ENCODE measurements at places on chromosomes 13 and 19. TPM values are rescaled to one million over a fixed set of nuclear protein-coding genes. Genes with fewer than 3 reads are reported as not detected.

FFAR2 gene
- 0.26 TPM for polyA plus RNA-seq

DNA sequence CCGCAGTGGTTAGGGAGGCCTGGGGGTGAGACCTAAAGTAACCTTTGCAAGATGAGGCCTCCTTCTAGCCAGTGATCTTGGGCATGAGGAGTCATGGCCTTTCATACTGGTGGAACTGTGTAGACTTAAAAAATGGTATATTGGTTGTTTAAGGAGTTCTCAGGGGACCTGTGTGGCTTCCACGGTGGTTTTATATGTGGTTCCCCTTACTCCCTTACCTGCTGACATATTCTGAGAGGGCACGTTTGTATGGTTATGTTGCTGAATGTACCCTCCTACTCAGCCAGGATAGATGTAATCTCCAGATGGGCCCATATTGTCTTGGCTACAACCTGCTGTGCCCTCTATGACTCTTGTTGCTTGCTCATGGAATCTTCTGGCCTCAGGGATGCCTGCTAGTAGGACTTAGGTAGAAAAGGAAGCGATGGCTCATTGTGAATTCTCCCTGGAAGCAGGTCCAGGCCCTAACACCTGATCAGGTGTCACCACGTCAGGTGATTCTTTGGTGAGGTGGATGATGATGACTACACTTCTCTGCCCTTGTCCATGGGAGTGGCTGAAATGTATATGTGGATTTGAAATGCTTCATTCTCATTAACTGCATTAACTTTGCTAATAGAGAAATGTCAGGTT, 1.8 kb downstream of the ZNF460 start:
- DNase-seq: no peak

RUBCNL gene
- 1.9 TPM for polyA plus RNA-seq

- DNase-seq: no peak
These were observed 25.3 kb downstream of the B3GLCT start for GRCh38 chr13:31224963-31225559.

GRCh38 chr13:51839711-51840540, 5.1 kb downstream of the TMEM272 start:
- no peak for DNase-seq

MIER2 gene
- 29.8 TPM for polyA plus RNA-seq

ZNF112 gene
- polyA plus RNA-seq: 8.1 TPM

DNA sequence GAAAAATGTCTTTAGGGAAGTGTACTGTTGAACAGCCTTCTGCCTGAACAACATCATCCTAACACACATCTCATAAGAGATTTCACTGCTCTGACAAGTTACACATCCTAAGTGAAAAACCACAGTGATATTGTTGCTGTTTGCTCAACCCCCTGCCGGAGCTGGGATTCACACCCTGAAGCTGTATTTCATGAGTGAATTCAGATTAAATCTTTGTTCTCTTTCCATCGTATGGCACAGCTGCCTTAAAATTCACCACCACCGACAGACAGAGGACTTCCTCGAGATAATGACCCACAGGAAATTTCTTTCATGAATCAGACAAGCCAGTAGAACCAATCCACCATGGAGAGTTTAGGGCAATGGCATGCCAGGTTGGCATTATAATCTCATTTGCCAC, 280.8 kb downstream of the DCT start:
- DNase-seq: no peak

DNA sequence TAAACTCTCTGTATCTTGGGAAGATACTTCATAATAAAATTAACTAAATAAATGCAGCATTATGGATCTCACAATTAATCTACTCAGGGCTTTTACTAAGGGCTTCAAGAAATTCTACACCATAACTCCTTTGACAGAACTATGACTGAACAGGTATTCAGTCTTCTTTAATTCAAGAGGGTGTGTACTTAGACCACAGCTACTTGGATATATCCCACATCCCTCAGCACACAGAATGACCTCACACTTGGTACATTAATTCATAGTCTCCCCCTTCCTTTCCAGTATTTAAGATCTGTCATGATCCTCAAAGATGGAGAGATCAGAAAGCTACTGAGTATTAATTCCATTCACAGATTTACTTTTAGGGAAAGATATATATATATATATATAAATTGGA, 11.6 kb downstream of the DIAPH3 start:
- DNase-seq: no peak

- peak; percentile 65 for DNase-seq
These were observed 5.7 kb downstream of the SHISA7 start for GRCh38 chr19:55437410-55437809.

- DNase-seq: no peak
These were observed 3.7 kb downstream of the COL4A2 start for GRCh38 chr13:110310541-110311442.

DNA sequence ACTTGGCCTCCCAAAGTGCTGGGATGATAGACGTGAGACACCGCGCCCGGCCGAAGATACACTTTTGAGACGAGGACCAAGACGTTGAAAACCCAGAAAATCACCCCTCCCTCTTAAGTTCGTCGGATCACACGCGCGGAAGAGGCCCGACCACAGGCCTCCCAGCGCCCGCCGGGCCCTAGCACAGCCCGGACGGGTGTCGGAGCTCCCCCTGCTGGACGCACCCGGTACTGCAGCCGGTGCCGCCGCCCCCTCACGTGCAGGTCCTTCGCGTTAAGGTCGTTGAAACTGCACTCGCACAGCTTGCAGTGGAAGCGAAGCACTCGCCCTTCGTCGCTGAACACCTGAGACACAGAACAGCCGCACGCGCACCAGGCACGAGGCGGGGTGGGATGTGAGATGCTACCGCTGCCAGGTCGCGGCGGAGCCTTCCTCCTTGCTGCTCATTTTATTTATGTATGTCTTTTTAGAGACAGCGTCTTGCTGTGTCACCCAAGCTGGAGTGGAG, 35.7 kb upstream of the MATK start:
- peak; percentile 46 for DNase-seq

GRCh38 chr13:103188713-103189326, 122.6 kb upstream of the SLC10A2 start:
- peak; percentile 47 for DNase-seq

DNA sequence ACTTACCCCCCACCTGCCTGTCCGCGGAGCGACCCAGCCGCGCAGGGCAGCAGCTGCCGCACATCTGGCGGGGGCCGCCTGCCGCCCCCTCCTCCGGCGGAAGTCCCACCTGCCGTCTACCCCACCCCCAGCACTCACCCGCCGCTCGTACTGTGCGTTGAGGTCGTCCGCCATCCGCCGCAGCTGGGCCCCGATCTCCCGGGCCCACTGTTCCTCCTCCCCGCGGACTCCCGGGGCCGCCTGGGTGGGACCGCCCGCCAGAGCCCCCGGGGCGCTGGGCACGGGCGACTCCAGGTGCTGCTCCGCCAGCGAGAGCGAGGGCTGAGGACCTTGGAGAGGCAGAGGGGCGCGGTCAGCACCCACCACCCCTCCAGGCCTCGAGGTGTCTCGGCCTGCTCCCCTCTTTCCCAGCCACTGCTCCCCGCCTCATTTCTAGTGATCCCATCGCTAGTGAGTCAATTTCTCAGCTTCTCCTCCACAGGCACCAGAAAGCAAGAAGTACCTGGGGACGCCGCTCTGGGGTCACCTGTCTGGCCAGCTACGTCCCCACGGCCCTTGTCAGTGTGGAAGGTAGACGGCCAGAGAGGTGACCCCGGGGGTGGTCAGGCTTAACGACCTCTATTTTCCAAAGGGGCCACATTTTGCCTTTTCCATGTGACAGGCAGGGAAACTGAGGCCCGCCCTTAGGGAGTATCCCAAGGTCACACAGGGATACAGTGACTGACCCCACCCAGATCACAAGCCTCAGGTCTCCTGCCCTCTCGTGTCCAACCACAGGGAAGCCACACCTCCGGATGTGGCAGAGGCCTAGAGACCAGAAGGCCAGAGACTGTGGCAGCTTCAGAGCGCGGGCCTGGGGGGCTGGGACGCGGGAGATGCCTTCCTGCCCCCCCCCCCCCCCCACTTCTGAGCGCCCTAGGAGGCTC, 4.3 kb downstream of the BBC3 start:
- DNase-seq: no peak

ATP4B gene
- polyA plus RNA-seq: not detected

GRCh38 chr19:3899531-3900294, 19.2 kb downstream of the ATCAY start:
- DNase-seq: no peak

DNA sequence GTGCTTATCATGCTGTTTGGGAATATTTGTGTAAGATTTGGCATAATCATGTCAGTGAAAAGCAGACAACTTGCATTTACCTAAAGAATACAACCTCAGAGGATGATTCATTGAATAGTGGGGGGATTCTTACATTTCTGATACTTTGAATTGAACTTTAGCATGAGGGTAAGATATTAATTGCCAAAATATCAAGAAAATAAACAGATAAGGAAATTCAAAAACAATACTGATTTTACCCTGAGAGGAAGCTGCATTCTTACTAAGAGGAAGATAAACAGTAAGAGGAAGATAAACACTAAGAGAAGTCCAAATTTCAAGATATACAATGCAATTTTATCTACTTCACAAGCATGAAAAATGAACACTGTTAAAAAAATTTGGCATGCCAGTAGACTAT, 2564.3 kb upstream of the PCDH20 start:
- DNase-seq: no peak

GRCh38 chr19:21483589-21484170, 21.7 kb upstream of the ZNF429 start:
- no peak for DNase-seq

DNA sequence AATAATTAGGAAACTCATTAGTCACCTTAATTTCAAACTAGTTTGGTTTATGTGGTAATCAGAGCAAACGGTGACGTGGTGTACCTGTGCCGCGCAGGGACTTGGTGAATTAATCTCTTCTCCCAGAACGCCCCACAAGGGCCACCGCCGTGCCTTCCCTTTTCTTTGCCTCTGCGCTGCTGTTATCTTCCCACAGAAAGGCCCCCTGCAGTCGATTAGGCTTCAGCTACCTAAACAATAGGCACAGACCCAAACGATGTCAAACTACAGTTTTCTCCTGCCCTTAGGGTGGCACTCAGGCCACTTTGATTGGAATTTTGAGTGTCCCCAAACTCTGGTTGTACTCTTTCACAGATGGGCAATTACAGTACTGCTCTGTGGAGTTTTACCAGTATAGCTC, 115.5 kb downstream of the GGACT start:
- DNase-seq: no peak

GRCh38 chr13:73065665-73066340, 7.0 kb downstream of the KLF5 start:
- DNase-seq: no peak

GRCh38 chr13:110924639-110924934, 9.7 kb upstream of the ANKRD10 start:
- no peak for DNase-seq

ZNF524 gene
- not detected for polyA plus RNA-seq

DNA sequence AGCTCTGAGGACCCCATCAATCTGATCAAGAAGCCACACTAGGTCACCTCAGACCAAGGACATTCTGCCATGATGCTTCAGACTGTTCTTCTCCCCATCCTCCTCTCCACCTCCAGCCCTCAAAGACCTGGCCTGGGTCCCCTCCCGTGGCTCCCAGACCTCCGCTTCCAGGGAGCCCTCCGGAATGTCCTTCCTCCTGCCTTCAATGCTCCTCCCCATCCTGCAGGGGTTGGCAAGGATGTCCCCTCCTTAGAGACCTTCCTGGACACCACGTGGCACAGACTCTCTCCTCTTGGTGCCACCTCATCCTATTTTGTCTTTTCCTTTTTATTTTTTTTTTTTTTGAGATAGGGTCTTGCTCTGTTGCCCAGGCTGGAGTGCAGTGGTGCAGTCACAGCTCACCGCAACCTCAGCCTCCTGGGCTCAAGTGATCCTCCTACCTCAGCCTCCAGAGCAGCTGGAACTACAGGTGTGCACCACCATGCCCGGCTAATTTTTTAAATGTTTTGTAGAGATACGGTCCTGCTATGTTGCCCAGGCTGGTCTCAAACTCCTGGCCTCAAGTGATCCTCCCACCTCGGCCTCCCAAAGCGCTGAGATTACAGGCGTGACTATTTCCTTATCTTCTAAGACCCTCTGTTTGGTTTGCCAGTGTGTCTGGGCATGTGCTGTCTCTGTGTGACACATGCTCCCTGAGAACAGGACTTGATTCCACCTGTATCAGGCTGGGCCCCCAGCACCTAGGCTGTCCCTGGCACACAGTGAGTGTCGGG, 84.9 kb downstream of the GNG7 start:
- DNase-seq: no peak

DNA sequence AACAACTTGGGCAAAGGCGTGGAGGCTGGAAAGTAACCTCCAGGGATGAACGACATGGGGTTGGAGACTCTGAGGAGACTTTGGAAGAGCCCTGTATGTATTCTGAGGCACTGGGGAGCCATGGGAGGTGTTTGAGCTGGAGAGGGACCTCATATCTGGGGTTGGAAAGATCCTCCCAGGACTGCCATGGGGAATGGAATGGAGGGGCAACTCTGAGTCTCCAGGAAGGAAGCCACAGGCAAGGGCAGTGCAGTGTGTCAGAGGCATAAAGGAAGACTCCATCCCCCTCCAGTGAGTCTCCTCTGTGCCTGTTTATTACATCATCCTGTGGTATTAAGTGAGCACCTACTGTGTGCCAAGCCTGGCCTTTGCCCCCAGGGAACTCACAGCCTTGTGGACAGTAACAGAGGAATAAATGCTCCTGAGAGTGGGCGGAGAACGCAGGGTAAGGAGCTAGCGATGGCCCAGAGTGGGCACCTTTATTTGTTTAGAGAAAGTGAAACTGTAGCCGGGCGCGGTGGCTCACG, 7.7 kb downstream of the PEAK3 start:
- no peak for DNase-seq

NCCRP1 gene
- not detected for polyA plus RNA-seq

DNA sequence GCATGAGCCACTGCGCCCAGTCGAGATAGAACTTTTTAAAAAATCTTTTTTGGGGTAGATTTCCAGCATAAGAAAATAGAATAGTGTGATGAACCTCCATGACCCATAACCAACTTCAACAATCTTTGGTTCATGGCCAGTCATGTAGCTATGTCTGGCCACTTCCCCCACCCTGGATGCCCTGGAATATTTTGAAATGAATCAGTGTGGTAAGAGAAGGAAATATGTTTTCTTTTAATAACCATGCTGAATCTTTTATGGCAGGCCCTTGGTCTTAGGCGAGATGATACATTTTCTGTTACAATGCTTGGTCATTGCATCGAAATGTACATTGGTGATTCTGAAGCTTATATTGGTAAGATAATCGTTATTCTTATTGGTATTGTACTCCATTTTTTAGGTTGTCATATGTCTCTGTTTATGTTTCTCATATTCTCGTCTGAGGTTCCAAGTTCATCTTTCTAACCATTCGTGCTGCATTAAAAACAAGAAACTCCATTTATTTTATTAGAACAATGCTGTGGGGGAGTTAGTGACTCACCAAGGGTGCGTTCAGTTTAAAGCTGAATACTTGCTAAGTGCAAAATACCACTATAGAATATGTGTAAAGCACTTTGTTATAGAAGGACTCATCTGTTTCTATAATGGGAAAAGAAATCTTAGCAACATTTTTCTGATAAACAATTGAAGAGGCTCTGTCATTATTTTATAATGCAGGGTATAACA, 16.4 kb upstream of the UPF3A start:
- no peak for DNase-seq

ZNF709 gene
- not detected for polyA plus RNA-seq

C13orf42 gene
- polyA plus RNA-seq: 0.20 TPM

GRCh38 chr19:50202962-50203280, 501 bp upstream of the MYH14 start:
- no peak for DNase-seq

GRCh38 chr13:44576351-44577235, 463 bp upstream of the TSC22D1 start:
- DNase-seq: peak; percentile 48

CAMSAP3 gene
- polyA plus RNA-seq: 0.48 TPM

- no peak for DNase-seq
These were observed at the start of gene PHLDB3 for GRCh38 chr19:43504426-43505185. Gene PHLDB3 (minus strand): TSS chr19:43504746. CDS start chr19:43504118, 628 bp downstream.

Measured in muscle of arm (tissue), 14 donors.